ENCODE measurements at places on chromosomes 4 and X.

GRCh38 chr4:2825740-2826139 is 17.9 kb upstream of the ADD1 start:
- DNase-seq: no peak

DNA sequence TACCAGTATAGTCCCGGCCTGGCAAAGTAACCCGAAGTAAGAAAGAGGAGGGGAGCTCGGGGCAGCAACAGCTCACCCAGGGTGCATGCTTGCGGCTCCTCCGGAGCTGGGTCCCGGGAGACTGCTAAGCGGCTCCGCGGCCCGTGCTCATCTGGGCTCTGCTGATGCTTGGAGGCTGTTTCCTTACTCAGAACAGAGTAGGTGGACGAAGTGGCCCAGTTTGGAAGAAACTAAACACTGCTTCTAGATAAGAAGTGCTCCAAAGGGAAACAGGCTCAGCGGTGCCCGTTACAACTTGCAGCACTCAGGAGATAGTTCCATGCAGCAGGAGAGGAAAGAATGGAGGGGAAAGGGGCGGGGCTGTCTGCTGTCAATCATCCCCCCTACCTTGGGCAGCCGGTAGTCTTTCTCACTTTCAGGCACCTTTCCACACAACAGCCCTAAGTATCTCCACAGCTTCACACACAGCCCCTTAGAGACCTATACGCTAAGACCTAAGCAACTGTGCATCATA is at the start of gene COL4A6:
Gene COL4A6, minus strand, starts transcription at position 313 of the 514 bp plus-strand sequence. Its CDS starts 226 bp downstream, at position 87.
- DNase-seq: no peak

GRCh38 chr4:101334963-101335572 is 12.3 kb downstream of the PPP3CA start:
- no peak for DNase-seq

- DNase-seq: no peak
Measured at GRCh38 chr4:39591290-39591689, 47.4 kb downstream of the SMIM14 start.

- no peak for DNase-seq
Measured at GRCh38 chr4:95272797-95273196, 276.0 kb downstream of the UNC5C start.

DNA sequence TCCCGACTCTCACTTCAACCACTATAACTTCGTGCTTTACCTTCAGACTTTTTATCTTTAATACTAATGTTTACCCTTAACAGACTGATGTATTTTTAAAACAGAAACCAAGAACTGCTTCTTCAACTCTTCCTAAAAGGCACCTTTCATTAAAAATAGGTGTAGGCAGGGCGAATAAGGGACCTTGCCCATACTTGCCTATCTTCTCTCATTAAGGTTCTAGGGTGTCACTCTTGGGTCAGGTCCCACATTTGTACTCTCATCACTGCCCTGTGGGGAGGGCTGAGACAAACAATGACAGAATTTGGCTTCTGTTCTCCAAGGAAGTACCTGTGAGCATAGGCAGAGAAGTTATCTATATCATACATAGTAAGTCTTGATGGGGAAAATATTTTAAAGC is 69.7 kb downstream of the ANKRD50 start:
- no peak for DNase-seq

DNA sequence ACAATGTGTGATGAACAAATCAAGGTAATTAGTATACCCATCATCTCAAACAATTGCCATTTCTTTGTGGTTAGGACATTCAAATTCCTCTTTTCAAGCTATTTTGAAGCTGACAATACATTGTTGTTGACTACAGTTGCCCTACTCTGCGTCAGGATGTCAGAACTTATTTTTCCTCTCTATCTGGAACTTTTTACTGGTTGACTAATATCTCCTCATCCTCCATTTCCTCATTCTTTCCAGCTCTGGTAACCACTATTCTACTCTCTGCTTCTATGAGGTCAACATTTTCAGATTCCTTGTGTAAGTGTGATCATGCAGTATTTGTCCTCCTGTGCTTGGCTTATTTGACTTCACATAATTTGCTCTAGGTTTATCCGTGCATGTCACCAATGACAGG is 240.5 kb upstream of the HS3ST1 start:
- peak; percentile 27 for DNase-seq

GRCh38 chrX:72142094-72142793 is 10.5 kb upstream of the RTL5 start:
- DNase-seq: no peak

DNA sequence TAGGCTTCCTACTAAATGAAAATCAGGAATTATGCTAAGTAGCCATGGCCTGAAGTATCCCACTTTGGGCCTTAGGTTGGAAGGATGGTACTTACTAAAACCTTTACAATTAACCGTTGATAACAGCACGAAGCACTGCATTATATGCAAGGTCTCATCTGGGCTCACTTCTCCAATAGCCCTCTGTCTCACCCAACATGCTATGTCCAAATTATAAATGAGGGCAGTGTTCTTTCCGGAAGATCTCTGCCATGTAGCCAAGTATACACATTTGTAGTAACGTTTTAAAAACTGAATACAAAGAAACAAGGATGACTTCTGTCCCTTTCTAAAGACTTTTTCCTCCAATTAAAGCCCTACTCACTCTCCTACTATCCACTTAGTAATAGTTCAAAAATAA is 51.6 kb downstream of the SCFD2 start:
- no peak for DNase-seq

Measured in fibroblast of skin of back (primary cell).